ENCODE measurements at places on chromosomes 1 and 21.

DNA sequence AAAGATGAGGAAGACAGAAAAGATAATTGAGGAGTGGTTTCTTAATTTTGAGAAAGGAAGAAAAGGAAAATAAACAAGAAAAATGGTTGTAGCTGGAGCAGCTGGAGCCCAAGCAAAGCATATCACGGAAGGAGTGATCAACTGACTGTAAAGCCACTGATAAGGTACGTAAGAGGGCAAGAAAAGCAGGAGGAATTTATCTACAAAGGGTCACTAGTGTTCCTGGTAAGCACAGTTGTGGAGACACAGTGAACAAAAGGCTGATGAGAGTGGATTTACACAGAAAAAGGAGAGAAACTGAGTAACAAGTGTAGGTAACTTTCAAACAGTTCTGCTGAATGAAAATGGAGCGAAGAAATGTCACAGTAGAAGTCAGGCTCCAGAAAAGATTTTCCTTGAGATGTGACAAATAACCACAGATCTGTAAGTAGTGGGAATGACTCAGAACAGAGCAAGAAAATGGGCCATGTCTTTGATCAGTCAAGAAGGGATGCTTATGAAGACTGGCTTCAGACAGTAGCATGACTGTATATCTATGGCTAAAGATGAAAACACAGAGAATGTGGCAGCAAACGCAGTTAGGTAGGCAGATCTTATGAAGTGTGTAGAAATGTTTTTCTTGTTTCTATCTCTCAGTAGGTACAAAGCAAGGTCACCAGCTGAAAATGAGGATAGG is 45.6 kb upstream of the RBM34 start:
- no peak for DNase-seq

GRCh38 chr21:41712730-41713129 is 54.1 kb downstream of the RIPK4 start:
- no peak for DNase-seq

DNA sequence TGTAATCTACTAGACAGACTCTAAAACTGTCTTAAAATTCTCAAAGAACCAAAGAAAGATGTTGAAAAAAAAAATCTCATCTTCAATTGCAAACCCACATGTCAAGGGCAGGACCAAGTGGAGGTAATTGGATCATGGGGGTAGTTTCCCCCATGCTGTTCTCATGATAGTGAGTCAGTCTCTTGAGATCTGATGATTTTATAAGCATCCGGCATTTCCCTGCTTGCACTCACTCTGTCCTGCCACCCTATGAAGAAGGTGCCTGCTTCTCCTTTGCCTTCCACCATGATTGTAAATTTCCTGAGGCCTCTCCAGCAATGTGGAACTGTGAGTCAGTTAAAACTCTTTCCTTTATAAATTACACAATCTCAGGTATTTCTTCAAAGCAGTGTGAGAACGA is 257.0 kb downstream of the HHIPL2 start:
- no peak for DNase-seq

GRCh38 chr1:8925960-8926359 is 19.7 kb upstream of the CA6 start:
- DNase-seq: no peak

GRCh38 chr1:110477041-110477440 is 26.1 kb downstream of the PROK1 start:
- no peak for DNase-seq

DNA sequence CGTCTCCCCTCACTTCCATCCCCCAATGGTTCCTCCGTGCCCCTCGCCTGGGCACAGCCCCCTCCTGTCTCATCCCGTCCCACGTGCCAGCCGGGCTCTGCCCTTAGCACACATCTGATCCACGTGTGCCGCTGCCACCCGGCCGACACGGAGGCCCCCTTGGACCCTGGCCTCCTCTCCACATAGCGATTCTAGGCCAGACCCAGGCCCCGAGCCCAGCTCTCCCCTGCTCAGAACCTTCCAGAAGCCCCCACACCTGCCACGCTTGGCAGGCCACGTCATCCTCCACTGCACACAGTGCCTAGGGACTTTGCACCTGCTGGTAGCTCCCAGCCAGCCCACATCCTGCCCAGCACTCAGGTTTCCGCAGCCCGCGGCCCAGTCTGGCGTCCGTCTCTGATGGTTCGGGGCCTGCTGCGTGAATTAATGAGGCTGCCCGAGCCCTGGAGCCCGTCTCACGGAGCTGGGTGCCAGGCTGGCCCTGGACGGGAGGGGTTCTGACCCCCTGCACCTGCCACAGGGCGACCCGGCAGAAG is 20.1 kb downstream of the PLCH2 start:
- no peak for DNase-seq

DNA sequence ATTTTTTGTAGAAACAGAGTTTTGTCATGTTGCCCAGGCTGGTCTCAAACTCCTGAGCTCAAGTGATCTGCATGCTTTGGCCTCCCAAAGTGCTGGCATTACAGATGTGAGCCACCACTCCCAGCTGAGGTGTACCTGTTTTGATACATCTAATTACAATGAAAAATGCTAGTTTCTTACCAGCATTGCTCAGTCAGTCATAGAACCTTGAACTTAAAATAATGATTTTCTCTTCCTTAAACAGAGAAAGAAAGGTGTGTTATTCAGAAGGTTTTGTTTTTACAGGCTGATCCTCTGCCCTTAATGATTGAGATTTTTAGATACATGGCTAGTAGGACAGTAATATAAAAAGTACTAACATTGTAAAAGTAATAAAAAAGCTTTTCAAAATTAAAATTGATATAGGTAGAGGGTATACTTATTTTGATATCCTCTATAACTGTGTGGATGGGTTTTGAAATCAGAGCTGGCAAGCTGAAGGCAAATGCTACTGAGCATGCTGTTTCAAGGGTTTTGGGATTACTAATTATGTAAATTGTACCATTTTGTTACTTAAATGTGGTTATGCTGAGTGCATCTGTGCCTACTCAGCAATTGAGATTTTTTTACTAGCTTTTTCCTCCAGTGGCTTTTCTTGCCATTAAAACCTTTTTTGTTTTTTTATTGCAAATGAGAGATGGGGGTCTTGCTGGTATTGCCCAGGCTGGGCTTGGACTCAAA is 16.1 kb downstream of the PRRC2C start:
- no peak for DNase-seq

DNA sequence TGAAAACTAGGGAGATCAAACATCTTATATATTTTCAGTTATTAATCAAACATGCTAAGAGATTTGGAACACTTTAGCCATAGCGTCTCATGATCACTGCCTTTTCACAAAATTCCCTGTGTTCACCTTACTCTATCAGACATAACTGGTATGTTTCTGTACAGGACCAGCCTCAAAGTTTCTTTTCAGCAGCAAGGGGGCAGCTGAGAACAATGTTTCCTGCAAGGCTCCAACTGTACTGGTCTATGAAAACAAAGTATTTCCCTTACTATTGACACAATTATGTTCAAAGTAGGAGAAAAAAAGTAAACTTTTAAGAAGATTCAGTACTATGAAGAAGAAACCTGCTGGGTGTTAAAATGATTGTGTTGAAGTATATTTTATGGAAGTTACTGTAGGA is 98.5 kb downstream of the ATF6 start:
- no peak for DNase-seq

DNA sequence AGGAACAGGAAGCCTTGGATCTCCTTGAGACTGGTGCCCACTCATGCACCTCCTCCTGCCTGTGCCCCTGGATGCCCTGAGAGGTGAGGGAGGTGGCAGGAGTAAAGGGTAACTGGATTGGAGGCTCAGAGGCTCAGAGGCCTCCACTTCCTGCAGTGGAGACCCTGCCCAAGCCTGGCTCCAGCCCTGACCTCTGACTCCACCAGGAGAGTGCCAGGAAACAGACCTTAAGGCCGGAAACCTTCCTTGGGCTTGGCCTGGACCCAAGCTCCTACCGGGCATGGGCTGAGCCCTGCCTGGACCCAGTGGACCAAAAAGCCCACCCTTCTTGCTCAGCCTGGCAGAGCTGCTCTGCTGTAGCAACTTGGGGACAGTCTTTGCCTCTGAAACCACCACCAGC is 15.0 kb upstream of the CELA3B start:
- DNase-seq: no peak

DNA sequence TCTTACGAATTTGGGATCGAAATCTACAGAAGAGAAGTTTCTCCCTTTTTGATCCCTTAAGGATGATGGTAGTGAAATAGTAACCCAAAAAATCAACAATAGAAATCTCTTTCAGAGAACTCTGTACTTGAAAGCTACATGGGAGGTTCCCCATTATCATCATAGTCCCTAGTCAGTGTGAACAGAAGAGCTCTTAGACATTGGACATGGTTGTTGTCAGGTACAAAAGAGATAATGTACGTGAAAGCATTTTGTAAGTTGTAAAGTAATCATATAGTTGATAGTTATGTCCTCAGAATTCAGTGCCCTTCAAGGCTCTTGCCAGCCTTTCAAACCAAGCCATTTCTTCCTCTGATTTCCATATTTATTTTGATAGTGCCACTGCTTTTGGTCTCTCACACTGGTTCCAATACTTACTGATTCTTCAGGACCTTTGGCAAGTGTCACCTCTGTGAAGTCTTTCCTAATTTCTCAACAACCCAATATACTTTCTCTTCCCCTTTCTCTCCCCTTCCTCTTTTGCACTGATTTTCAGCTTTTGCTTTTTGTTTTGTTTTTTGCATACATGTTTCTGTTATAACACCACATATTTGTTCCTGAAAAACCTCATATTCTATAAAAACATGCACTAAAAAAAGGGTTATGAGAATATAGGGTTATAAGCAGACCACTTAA is 22.4 kb downstream of the VPS45 start:
- no peak for DNase-seq

DNA sequence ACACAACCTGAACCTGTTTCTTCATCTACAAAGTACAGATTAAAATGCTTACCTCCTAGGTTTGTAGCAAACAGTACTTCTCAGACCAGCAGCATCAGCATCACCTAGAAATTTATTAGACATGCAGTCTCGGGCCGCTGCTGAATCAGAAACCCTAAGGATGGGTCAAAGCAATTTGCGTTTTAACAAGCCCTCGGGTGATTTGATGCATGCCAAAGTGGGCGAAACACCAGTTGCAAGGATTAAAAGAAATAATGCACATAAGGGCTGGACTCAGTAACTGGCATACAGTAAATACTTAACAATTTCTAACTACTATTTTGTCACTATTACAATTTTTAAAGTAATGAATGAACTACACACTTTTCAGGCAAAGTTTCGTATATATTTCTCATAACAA is 47.5 kb downstream of the SH3GLB1 start:
- DNase-seq: no peak

DNA sequence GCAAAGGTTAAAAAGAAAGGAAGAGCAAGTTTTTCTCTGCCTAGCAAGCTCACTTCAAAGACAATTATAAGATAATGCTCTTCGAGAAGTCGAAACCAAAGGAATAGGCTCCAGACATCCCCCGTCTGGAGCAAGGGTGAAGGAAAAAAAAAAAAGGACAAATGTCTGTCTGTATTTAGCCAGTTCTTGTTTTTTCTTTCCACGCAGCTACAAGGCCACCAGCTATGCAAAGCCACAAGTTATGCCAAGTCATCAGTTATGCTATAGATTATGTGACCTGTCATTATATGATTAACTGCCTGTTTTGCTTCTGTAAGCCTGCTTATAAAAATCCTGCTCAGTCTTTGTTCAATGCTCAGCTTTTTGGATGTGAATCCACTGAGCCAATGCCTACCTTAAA is 2.4 kb upstream of the THEM5 start:
- no peak for DNase-seq

DNA sequence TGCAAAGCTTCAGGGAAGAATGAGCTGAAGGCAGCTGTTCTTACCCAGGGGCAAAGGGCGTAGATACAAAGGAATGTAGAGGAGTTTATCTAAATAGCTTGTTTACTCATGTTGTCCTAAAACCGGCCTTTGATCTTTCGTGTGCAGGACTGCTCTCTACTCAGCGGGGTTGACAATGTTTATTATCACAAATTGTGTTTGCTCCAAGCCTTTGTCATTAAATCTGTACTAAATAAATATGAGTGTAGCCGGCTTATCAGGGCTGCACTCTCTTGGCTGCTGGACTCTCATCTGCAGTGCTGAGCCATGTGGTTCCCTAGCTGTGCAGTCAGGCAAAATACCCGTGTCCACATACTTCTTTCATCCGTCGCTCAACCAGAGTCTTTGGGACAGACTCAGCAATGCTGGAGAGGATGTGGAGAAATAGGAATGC is 199.0 kb downstream of the LBR start:
- DNase-seq: no peak

DNA sequence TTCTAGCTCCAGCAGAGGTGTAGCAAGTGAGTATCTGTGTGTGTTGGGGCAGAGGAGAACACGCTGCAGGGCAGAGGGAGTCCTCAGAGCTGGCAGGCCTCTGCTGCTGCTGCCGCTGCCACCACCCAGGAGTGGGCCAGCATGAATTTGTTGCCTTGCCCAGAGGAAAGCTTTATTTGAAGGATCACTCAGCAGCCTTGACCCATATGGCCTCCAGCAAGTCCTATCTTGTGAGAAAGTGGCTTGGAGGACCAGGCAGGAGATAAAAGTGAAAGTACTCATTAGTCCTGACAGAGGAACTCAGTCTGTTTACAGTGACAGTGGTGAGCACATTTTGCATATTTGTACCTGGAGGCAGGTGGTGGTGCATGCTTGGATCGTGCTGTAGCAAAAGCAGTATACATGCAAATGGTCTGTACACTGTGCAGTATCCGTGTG is 3.1 kb downstream of the TRAF5 start:
- DNase-seq: no peak

GRCh38 chr21:20330652-20331051 is 667.6 kb upstream of the NCAM2 start:
- no peak for DNase-seq

DNA sequence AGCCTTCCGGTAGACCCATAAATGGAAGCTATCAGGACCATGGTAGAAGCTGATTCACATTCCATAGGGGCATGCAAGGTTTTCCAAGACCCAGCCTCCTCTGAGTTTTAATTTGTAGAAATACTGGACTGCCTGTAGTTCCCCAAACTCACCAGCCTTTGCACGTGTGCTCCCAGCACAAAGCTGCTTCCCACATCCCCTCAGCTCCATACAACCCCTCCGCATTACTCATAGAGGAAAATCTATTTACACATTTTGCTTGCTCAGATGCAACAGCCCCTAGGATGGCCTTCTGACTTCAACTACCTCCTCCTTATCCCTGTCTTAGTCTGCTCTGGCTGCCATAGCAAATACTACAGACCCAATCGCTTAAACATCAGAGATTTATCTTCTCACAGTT is 336.2 kb downstream of the SETD4 start:
- DNase-seq: no peak

DNA sequence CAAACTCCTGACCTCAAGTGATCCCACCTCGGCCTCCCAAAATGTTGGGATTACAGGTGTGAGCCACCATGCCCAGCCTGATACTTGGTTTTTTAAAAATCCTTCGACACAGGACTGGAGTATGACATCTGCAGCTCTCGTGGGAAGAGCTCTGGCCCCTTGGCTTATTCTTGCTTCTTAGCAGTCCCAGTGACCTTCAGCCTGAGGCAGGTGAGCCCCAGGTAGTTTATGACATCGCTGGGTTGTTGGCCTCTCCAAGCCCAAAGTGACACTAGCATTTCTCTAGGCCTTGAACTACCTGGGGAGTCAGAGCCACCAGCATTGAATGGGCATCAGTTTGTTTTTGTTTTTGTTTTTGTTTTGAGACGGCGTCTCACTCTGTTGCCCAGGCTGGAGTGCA is 15.9 kb upstream of the IFNGR2 start:
- DNase-seq: no peak

All from stimulated activated CD8-positive, alpha-beta memory T cell treated with anti-CD3 and anti-CD28 coated beads, Interleukin-4, amount 100 ng/mL, for 1 hour (primary cell).